ENCODE measurements at places on chromosomes 13 and 19. TPM values are rescaled to one million over a fixed set of nuclear protein-coding genes. Genes with fewer than 3 reads are reported as not detected.

- H3K36me3 ChIP-seq, result no peaks in the 10 kb centered on the region
- H3K4me3 ChIP-seq, result no peak overlapping the region
- H3K27ac ChIP-seq, result no peak overlapping the region
- peaks cover 5% of the 10 kb centered on the region for H3K27me3 ChIP-seq
- no peak for DNase-seq
Observed at GRCh38 chr13:28991764-28992163, 171.6 kb downstream of the MTUS2 start.

GRCh38 chr13:45385320-45385719, 32.9 kb downstream of the SLC25A30 start:
- no peak overlapping the region for H3K27ac ChIP-seq
- no peaks in the 10 kb centered on the region for H3K27me3 ChIP-seq

DNA sequence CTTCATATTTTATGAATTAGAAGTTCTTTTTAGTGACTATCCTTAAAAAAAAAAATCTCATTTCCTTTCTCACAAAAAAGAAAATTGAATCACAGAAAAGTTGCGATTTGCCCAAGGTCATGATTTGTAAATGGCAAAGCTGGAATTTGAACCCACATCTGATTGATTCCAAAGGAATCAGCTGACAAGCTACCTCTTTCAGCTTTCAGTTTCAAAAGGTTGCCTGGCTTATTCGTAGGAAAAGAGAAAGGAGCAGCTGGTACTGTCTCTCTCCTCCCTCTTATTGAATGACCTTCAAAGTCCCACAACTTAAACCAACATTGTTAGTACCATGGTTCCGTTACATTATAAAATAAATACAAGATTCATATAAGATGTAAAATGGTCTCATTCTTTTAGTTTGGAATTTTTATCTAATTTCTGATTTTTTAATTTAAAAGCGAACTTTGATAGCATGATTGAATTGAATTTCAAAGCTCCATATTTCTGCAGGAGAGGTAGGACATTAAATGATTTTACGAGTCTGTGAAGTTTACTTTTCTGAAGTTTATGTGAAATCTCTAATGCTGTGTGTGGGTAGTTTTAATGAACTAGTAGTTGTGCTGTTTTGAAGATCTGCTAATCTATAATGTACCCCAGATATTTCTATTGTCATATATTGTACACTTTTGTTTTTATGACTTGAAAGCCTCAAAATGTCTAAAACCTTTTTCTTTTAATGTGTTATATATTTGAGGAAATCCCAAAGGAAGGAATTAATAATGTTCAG, 18.5 kb upstream of the KCTD4 start:
- peaks cover 35% of the 10 kb centered on the region for H3K4me1 ChIP-seq
- H3K36me3 ChIP-seq, result peaks cover 4% of the 10 kb centered on the region
- no peaks in the 10 kb centered on the region for H3K27me3 ChIP-seq
- no peak overlapping the region for H3K4me3 ChIP-seq
- H3K27ac ChIP-seq, result no peak overlapping the region

- H3K36me3 ChIP-seq, result no peaks in the 10 kb centered on the region
- no peak overlapping the region for H3K4me3 ChIP-seq
- H3K27me3 ChIP-seq, result peaks cover 7% of the 10 kb centered on the region
- no peaks in the 10 kb centered on the region for H3K4me1 ChIP-seq
- no peak for DNase-seq
- H3K27ac ChIP-seq, result no peak overlapping the region
Observed at GRCh38 chr19:31181535-31181934, 167.7 kb downstream of the TSHZ3 start.

DNA sequence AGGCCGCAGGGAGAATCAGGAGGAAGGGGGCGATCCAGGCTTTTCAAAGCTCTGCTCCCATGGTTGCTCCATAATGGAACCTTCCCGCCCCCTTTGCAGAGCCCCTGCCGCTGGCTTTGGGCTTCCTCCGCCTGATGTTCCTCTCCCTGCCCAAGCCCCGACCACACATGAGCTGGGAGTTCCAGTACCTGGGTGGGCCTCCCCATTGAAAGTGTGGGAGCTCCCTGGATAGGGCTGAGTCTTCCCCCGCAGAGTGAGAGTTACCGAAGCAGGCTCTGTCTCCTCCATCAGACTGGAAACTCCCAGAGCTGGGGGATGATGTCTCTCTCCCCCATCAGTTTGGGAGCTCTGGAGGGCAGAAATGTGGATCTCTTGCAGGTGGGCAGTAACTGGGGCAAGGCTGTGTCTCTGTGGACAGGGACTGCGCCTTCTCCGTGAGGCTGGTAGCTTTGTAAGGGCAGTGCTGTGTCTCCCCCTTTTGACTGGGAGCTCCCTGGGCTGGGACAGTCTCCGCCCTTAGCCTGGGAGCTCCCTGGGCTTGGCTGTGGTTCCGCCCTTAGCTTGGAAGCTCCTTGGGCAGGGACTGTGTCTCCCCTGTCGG, 722 bp downstream of the DCAF15 start:
- H3K27me3 ChIP-seq, result no peaks in the 10 kb centered on the region
- H3K4me3 ChIP-seq, result peak overlapping the region; percentile 90
- peak overlapping the region; percentile 67 for H3K27ac ChIP-seq

DNA sequence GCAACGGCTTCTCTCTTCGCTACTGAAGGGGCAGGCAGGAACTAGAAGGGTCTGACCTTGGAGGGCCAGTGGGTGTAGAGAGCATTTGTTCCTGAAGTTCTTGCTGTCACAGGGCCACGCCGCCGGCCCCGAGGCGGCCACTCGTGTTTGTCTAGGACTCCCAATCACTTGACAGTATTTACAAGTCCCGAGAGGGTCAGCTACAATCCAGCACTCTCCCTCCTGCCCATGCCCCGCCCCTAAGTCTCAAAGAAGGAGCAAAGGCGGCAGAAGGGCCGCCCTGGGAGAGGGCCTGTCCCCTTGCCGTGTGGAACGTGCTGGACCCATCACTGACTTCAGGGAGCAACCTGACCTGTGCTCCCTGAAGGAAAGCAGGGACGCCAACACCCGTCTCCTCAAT, 118.5 kb downstream of the STK24 start:
- no peak overlapping the region for H3K27ac ChIP-seq
- peaks cover 21% of the 10 kb centered on the region for H3K4me1 ChIP-seq
- H3K36me3 ChIP-seq, result peaks cover 34% of the 10 kb centered on the region
- no peak overlapping the region for H3K4me3 ChIP-seq

GRCh38 chr19:41876847-41877832, at the start of gene CD79A:
Gene CD79A (plus strand): TSS chr19:41877279. CDS start chr19:41877305, 26 bp downstream.
- peak within 1 kb of the TSS; percentile 44 for H3K4me3 ChIP-seq
- DNase-seq, result no peak
- H3K4me1 ChIP-seq, result peaks cover 5% of the 10 kb centered on the region
- H3K27ac ChIP-seq, result no peak within 1 kb of the TSS
- no peaks in the 10 kb centered on the region for H3K36me3 ChIP-seq
- H3K27me3 ChIP-seq, result peaks cover 27% of the 10 kb centered on the region

GRCh38 chr13:101433895-101434294, 17.6 kb upstream of the NALCN start:
- no peaks in the 10 kb centered on the region for H3K36me3 ChIP-seq
- H3K4me1 ChIP-seq, result no peaks in the 10 kb centered on the region
- no peaks in the 10 kb centered on the region for H3K27me3 ChIP-seq
- no peak overlapping the region for H3K27ac ChIP-seq
- H3K4me3 ChIP-seq, result no peak overlapping the region

DNA sequence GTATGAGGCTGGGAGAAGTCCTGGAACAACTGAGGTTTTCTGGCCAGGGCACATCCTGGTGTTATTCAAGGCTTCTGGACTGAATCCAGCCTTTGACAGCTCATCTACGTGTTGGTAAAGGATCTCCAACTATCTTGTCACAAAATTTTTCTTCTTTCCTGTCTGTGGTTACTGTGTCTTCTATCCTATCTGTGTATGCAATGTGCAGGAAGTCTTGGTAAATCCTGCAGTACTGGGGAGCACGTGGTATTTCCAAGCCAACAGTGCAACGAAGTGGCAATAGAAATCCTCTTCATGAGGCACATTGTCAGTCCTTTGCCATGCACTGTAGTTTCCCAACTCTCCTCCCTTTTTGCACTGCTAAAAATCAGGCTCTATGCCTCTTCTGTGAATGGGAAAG, 86.7 kb downstream of the ZNF100 start:
- H3K4me1 ChIP-seq, result no peaks in the 10 kb centered on the region
- no peaks in the 10 kb centered on the region for H3K27me3 ChIP-seq
- DNase-seq, result no peak
- no peak overlapping the region for H3K27ac ChIP-seq
- peaks cover 4% of the 10 kb centered on the region for H3K36me3 ChIP-seq
- H3K4me3 ChIP-seq, result no peak overlapping the region

DNA sequence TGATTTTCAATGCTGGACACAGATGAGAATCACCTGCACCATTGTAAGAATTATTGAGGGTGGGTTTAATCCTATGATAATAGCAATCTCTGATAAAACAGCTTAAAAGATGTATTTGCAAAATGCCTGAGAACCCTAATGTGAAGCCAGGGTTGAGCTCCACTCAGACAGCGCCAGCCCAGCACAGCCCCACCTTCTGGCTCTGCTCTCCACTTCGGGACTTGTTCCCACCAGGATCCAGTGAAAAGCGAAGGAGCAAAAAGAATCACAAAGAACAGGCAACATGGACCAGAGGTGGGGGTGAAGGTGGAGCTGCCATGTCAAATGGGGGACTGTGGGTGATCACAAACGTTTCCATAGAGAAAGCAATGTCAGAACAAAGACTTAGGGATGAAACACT, 18.6 kb upstream of the ZNF816 start:
- no peaks in the 10 kb centered on the region for H3K27me3 ChIP-seq
- peaks cover 20% of the 10 kb centered on the region for H3K36me3 ChIP-seq
- H3K27ac ChIP-seq, result no peak overlapping the region
- H3K4me1 ChIP-seq, result no peaks in the 10 kb centered on the region
- no peak overlapping the region for H3K4me3 ChIP-seq
- DNase-seq, result no peak

GRCh38 chr13:35771898-35772297, 295.4 kb upstream of the MAB21L1 start:
- peaks cover 5% of the 10 kb centered on the region for H3K4me1 ChIP-seq
- peaks cover under 1% of the 10 kb centered on the region for H3K27me3 ChIP-seq
- H3K27ac ChIP-seq, result no peak overlapping the region
- no peak overlapping the region for H3K4me3 ChIP-seq
- no peak for DNase-seq
- H3K36me3 ChIP-seq, result no peaks in the 10 kb centered on the region

DNA sequence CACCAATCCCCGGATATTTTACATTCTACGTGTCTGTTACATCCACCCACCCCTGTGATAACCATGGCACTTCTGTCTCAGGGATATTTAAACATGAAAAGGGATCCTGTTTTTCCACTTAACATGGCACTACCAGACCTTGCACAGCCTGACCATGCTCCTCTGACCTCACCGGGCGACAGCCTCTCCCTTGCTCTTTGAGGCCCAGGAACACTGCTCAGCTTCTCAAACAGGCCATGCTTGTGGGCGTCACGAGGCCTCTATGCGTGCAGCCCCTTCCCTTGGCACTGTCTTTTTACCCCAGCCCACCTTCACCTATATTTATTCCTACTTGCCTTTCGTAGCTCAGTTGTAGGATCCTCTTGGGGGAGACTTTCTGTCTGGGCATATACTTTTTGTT, 385.6 kb downstream of the UQCRFS1 start:
- H3K27me3 ChIP-seq, result peaks cover 2% of the 10 kb centered on the region
- no peak overlapping the region for H3K27ac ChIP-seq
- no peak for DNase-seq
- H3K4me3 ChIP-seq, result no peak overlapping the region
- H3K36me3 ChIP-seq, result no peaks in the 10 kb centered on the region

DNA sequence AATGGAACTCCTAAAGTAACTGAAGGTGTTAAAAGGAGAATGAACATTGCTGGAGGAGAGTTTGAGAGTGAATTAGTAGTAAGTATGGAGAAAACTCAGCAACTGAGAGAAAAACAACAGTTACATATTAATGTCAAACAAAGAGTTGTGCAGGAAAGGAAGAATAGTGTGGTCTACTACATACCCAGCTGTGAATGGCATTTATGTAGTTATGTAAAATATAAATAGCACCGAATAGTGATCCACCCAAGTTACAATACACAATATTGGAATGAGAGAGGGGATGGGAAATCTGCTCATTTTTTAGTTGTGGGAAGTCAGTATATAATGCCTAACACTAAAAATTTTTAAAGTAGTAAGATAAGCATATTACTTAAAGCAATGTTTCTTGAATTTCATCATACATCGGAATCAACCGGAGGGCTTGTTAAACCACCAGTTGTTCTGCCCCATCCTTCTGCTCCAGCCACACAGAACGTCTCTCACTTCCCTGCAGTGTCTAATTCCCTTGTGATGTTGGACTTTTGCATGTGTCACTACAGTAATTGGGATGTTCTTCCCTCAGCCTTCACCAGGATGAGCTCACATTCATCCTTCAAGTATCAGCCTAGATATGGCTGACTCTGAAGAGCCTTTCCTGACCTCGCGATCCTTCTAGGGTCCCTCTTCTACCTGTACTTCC, 11.5 kb downstream of the CCDC70 start:
- peaks cover 12% of the 10 kb centered on the region for H3K4me1 ChIP-seq
- peaks cover 91% of the 10 kb centered on the region for H3K27me3 ChIP-seq
- no peak overlapping the region for H3K4me3 ChIP-seq
- no peak for DNase-seq
- H3K36me3 ChIP-seq, result no peaks in the 10 kb centered on the region

GRCh38 chr13:77379508-77379907, 52.6 kb upstream of the MYCBP2 start:
- H3K36me3 ChIP-seq, result no peaks in the 10 kb centered on the region
- no peaks in the 10 kb centered on the region for H3K27me3 ChIP-seq
- no peak overlapping the region for H3K4me3 ChIP-seq
- DNase-seq, result no peak

DNA sequence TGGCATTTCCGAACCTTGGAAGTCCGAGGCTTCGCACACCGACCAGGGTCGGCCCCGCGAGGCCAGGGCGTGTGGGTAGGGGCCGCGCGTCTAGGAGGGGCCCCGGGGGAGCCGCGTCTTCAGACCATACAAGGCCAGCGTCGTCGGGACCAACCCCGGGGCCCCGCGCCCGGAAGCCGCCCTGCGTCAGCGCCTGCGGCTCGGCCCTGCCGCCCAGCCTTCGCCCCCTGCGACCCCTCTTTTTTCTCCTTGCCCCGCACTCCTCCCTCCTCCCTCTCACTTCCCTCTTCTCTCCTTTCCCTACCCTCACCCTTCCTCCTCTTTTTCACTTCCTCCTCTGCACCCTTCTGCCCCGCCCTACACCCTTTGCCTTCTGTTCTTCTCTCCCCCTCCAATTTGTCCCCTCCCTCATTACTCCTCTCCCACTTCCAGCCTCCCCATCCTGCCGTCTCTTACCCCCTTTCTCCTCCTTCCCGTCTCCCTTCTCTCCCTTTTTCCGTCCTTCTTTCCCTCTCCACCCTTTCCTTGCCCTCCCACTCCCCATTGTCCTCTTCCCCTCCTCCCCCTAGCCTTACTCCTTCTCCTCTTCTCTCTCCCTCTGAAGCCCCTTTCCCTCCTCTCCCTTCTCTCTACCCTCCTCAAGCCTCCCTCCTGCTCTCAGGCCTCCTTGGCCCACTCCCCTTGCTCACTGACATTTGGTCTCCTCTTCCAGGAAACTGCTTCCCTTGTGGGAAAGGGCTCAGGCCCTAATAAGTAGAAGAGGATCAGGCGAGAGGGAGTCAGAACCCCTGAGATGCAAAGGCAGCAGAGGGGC, 2.2 kb upstream of the PLEKHG2 start:
- H3K4me3 ChIP-seq, result peak overlapping the region; percentile 98
- no peak for DNase-seq
- peaks cover 50% of the 10 kb centered on the region for H3K4me1 ChIP-seq
- H3K36me3 ChIP-seq, result peaks cover 8% of the 10 kb centered on the region
- H3K27ac ChIP-seq, result no peak overlapping the region

TRAPPC6A gene
- 25.1 TPM for total RNA-seq

SMIM24 gene
- total RNA-seq, result not detected

ALKBH6 gene
- 23.7 TPM for total RNA-seq

HSH2D gene
- total RNA-seq, result not detected

FGF22 gene
- 0.84 TPM for total RNA-seq

SOX1 gene
- 41.2 TPM for total RNA-seq

PEX11G gene
- 3.4 TPM for total RNA-seq

RFPL4AL1 gene
- total RNA-seq, result not detected

ZNF813 gene
- total RNA-seq, result 8.2 TPM

IGFL2 gene
- total RNA-seq, result not detected
